Activated T-helper 17 cell treated with anti-CD3 and anti-CD28 coated beads, Interleukin-2, amount 50 U/mL, for 72 hours (primary cell): ENCODE measurements at places on chromosomes 6 and 20.

DNA sequence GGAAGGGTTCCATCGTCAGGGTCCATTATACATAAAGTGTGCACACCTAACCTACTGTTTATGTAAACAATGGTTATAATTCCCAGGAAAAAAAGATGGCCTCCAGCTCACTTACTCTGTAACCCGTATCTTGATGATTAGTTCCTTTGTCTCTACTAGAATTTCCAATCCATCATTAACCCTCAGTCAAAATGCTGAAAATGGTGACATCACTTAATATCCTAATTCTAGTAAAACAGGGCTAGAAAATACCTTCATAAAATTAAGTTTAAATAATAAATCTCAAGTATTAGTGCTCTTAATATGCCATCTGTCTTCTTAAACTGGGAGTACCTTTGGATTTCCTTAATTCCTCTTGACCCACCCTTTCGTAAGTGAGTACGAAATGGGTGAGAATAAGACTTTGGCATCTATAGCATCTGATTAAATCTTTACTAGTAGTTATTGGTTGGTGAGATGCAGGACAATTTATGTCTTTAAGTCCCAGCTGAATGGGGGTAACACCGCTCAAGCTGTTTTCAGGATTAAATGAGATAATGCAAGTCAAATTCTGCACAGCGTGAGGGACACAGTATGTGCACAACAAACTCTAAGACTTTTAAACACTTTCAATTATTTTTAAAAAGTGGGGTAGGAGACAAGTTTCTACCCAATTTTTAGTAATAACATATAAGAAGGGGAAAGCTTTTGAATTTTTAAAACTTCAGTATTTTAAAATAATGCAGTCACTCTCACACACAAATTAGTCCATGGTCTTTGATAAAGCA, 1.6 kb downstream of the HMGN3 start:
- H3K27me3 ChIP-seq, result no peaks in the 10 kb centered on the region
- no peak for ATAC-seq
- H3K36me3 ChIP-seq, result no peaks in the 10 kb centered on the region

DNA sequence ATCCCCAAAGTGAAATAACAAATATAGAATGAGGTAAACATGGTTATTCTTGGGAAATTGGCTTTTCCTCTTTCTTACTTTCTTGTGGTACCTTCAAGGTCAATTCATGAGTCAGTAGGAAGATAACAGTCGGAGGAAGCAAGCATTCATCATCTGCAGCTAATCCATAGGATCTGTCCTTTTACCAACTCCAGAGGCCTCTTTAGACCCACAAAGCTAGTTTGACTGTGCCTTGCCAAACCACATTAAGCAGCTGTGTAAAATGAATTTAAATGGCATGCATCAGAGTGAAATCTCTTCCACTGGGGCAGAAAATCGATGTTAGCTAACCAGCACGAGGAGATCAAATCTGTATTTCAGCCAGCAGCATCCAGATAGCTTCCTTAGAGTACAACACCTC, 171.3 kb downstream of the TMEM242 start:
- peaks cover 65% of the 10 kb centered on the region for H3K36me3 ChIP-seq
- peaks cover 8% of the 10 kb centered on the region for H3K4me1 ChIP-seq
- H3K27me3 ChIP-seq, result no peaks in the 10 kb centered on the region

DNA sequence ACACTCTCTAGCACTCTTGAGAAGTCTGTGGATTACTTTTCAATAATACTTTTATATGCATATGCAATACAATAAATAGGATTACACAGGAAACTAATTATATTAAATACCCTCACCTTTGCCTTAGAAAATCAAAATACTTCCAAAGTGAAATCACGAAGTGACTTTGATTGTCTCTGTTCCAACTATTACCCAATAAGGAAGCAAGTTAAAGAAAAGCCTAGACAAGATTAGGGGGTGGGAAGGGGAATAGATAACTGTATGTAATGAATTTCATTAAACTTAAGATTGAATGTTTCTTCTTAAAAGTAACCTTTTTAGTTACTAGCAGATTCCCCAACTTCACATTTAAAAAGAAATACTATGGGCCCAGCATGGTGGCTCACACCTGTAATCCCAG, 66.6 kb upstream of the SOX4 start:
- no peaks in the 10 kb centered on the region for H3K4me1 ChIP-seq
- H3K4me3 ChIP-seq, result no peak overlapping the region
- ATAC-seq, result no peak

GRCh38 chr6:151293688-151294016, 53.9 kb downstream of the AKAP12 start:
- ATAC-seq, result no peak
- H3K27me3 ChIP-seq, result peaks cover 28% of the 10 kb centered on the region
- H3K4me1 ChIP-seq, result peaks cover 7% of the 10 kb centered on the region

GRCh38 chr6:135064586-135064985, 10.0 kb upstream of the HBS1L start:
- H3K27ac ChIP-seq, result no peak overlapping the region
- peaks cover 5% of the 10 kb centered on the region for H3K4me1 ChIP-seq
- no peak overlapping the region for H3K4me3 ChIP-seq
- H3K27me3 ChIP-seq, result no peaks in the 10 kb centered on the region
- no peaks in the 10 kb centered on the region for H3K36me3 ChIP-seq

GRCh38 chr6:73339340-73339739, 14.7 kb downstream of the DPPA5 start:
- no peak overlapping the region for H3K4me3 ChIP-seq
- peaks cover 5% of the 10 kb centered on the region for H3K4me1 ChIP-seq
- H3K27ac ChIP-seq, result no peak overlapping the region
- no peaks in the 10 kb centered on the region for H3K27me3 ChIP-seq

- H3K27me3 ChIP-seq, result peaks cover 10% of the 10 kb centered on the region
- ATAC-seq, result no peak
- H3K27ac ChIP-seq, result no peak overlapping the region
- H3K36me3 ChIP-seq, result no peaks in the 10 kb centered on the region
These were observed 190.6 kb upstream of the SASH1 start for GRCh38 chr6:148151896-148152643.

GRCh38 chr6:142240179-142240578, 61.6 kb upstream of the ADGRG6 start:
- H3K27me3 ChIP-seq, result peaks cover 5% of the 10 kb centered on the region
- no peak for ATAC-seq

DNA sequence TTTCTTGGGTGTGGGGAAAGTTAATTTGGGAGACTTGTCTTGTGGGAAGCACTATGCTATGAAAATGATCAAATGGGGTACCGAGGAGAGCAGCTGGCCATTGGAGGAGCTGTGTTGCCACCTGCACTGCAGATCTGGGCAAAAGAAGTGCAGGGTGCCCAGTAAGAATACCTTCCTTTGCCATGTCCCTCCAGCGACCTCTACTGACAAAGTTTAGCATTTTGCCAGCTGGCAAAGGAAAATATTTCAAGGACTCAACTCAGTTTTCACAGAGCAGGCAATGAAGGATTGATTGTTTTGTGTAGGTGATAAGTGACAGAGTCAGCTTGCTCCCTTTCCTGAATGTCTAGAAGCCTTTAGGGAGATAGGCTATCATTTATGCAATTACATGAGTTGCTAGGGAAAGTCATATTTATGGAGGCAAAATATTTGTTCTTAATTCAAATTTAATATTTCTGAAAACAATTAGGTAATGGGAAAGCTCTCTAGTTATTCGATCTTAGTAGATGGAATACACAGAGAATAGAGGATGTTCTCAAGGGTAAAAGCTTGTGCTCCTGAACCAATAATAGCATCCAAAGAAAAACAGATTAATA, 118.4 kb downstream of the FARS2 start:
- H3K4me1 ChIP-seq, result peaks cover 9% of the 10 kb centered on the region
- H3K36me3 ChIP-seq, result no peaks in the 10 kb centered on the region
- ATAC-seq, result no peak
- no peak overlapping the region for H3K4me3 ChIP-seq

DNA sequence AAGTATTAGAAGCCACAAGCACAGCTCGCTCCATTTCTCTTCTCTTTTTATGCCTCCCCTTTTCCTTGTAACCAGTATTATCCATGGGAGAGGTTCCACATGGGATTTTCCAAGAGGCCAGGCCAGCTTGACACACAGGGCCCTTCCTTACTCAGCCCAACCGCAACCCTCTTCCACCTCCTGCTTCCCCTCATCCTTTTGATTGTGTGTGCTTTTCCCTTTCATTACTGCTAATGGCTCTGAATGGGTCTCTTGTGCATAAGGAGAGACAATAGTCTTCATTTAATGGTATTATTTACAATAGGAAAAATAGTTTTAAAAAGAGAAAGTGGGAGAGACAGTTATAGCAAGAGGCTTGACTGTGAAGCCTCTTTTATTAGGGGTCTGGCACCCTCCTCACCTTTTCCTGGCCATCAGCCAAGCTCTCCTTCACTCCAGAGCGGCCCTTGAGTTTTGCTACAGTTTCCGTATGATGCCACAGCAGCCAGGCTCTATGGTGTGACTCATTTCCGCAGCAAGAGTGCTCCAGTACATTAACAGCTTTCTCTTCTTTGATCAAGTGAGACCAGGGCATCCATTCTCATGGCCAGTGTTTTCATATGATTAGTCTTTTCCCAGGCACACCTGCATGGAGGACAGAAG, 579.5 kb downstream of the TFAP2B start:
- H3K27me3 ChIP-seq, result no peaks in the 10 kb centered on the region
- no peak for ATAC-seq
- no peaks in the 10 kb centered on the region for H3K36me3 ChIP-seq
- no peak overlapping the region for H3K27ac ChIP-seq
- H3K4me1 ChIP-seq, result no peaks in the 10 kb centered on the region

- no peaks in the 10 kb centered on the region for H3K36me3 ChIP-seq
- H3K4me3 ChIP-seq, result no peak overlapping the region
- H3K27me3 ChIP-seq, result peaks cover 22% of the 10 kb centered on the region
These were observed 98.6 kb upstream of the PRDM1 start for GRCh38 chr6:105987516-105987915.

DNA sequence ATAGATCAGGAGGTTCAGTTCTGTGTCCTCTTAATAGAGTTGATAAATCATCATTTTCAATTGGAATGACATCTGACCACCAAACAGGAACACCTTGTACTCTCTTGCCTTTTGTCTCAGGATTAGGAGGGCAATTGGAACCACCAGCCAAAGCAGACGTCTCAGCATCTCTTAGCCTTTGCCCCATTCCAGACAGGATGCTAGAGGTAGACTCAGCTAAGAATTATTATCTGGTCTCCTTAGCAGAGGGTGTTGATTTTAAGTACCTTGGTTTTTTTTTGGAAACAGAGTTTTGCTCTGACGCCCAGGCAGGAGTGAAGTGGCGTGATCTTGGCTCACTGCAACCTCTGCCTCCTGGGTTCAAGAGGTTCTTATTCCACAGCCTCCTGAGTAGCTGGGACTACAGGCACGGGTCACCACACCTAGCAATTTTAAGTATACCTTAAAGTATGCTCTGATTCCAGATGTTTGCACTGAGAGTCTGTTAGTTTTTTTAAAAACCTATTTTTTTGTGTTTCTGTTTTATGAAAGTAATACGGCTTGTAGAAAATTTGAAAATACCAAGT, 28.0 kb upstream of the ELOVL5 start:
- H3K27ac ChIP-seq, result no peak overlapping the region
- no peaks in the 10 kb centered on the region for H3K27me3 ChIP-seq
- no peaks in the 10 kb centered on the region for H3K4me1 ChIP-seq
- no peaks in the 10 kb centered on the region for H3K36me3 ChIP-seq

DNA sequence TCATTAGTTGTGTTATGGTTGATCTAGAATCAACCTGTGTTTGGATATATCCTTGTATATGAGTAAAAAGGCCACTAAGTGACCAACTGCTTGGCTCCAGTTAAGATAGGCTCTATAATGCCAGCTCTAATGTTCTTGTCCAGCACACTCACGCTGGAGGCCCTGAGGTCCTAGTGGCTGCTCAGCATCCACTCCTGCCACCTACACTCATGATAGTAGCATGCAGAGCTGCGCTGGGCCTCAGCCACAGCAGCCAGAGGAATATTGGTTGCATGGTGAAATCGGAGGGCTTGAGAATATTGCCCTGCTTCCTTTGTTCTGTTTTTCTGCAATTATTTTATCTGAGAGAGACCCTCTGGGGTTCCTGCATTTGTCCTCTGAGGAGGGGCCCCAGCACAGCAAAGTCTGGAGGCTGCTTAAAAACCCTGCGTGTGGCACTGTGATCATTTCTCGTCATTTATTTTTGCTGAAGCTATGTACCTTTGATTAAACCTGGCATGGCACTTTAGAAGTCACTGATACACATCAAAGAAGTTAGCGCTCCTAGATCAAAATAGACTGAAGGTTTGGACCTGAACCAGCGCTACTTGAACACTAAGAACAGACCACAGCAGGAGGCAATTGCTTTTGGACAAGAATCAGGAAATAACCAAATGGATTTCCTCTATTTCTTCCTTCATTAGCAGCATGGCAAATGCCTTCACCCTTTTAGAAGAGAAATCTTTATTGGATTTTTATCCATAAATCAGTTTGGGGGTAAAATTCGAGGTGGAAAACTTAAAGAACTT, 398.4 kb upstream of the ID4 start:
- no peak overlapping the region for H3K27ac ChIP-seq
- no peak for ATAC-seq
- H3K36me3 ChIP-seq, result no peaks in the 10 kb centered on the region

DNA sequence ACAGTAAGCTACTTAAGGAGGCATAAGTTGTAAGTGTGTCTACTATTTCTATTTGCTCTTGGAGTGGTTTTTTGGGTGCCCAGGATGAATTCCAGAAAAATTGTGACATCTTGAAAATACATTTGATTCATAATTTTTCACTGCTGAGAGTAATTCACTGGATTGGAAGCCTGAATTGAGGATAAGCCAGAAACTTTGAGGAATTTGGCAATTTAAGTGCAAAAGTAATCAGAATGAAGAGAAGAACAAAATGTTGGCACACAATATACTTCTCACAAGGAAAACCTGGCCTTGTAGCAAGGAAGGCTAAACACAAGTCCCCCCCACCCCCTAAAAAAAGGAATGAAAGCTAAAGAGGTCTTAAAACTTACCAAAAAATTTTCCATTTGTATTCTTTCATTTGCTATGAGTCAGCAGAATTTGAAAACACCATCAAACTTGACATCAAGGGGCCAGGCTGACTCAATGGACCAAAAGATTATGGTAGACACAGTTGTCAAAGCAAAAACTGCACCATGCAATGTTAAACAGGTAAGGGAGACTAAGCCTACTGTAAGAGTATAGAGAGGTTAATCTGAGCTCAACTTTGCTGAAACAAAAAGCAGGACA, 840.0 kb downstream of the FRK start:
- H3K4me1 ChIP-seq, result no peaks in the 10 kb centered on the region
- no peaks in the 10 kb centered on the region for H3K36me3 ChIP-seq
- no peak overlapping the region for H3K4me3 ChIP-seq
- H3K27me3 ChIP-seq, result no peaks in the 10 kb centered on the region

DNA sequence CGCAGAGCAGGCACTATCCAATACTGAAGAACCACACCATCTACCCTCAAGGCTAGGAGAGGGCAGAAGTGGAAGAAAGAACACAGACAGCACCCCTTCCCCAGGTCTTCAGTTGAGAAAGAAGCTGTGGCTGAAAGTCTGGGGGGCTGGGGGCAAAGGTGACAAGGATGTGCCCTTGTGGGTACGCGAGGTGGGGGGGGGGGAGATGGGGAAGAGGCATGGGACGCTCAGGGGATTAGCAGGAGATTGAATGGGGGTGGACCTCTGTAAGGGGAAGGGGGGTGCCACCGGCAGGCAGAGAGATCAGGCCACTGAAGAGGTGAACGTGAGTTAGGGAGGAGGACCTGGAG, 1.1 kb downstream of the B4GALT5 start:
- peaks cover 38% of the 10 kb centered on the region for H3K36me3 ChIP-seq
- H3K27ac ChIP-seq, result peak overlapping the region; percentile 89
- no peaks in the 10 kb centered on the region for H3K27me3 ChIP-seq
- no peak for ATAC-seq
